Activated naive CD4-positive, alpha-beta T cell treated with anti-CD3 and anti-CD28 coated beads, Interleukin-2, amount 50 U/mL, for 16 hours (primary cell): ENCODE measurements at places on chromosomes 4 and X.
A peak's percentile ranks its signal among the peaks of the same experiment; 100 is the strongest.

GRCh38 chrX:48789366-48790220 is 3.2 kb downstream of the GATA1 start:
- no peak for DNase-seq

DNA sequence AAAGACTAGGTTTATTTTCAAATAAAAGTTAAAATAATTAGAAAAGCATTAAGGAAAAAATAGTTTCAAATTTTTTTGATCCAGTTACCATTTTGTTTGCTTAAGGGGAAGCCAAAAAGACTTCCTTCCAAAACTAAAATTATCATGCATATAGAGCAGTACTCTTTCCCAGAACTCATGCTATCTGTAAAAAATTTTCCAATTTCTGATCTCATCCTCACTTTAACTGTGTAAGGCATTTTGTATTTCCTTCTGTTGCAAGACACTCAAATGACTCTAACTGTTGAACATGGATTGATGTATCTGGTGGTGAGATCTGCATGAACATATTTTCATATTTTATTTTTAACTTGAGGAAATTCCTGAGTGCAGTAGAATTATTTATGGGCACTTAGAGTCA is 150.1 kb downstream of the ADAM29 start:
- DNase-seq: no peak

DNA sequence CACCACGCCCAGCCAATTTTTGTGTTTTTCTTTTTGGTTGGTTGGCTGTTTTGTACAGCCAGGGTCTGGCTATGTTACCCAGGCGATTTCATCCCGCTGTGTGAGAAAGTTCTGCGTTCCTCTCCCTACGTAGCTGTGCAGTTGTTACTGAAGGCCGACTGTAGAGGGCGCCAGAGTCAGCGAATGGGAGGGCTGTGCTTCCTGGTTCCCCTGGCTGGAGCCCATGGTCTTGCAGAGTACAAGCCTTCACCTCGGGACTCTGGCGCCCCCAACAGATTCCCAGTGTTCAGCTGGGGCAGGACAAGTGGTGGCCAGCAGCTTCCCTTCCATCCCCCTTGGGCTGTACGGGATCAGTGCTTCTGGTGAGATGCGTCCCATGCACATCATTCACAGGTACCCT is 5.6 kb upstream of the CT45A1 start:
- no peak for DNase-seq

DNA sequence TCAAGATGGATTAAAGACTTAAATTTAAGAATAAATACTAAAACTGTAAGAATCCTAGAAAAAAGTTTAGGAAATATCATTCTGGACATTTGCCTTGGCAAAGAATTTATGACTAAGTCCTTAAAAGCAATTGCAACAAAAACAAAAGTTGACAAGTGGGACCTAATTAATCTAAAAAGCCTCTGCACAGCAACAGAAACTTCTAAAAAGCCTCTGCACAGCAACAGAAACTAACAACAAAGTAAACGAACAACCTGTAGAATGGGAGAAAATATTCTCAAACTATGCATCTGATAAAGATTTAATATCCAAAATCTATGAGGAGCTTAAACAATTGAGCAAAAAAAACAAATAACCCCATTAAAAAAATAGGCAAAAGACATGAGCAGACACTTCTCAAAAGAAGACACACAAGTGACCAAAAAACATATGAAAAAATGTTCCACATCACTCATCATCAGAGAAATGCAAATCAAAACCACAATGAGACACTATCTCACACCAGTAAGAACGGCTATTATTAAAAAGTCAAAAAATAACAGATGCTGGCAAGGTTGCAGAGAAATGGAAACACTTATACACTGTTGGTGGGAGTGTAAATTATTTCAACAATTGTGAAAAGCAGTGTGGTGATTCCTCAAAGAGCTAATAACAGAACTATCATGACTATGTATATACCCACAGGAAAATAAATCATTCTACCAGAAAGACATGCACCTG is 5.5 kb upstream of the OPRPN start:
- DNase-seq: no peak

DNA sequence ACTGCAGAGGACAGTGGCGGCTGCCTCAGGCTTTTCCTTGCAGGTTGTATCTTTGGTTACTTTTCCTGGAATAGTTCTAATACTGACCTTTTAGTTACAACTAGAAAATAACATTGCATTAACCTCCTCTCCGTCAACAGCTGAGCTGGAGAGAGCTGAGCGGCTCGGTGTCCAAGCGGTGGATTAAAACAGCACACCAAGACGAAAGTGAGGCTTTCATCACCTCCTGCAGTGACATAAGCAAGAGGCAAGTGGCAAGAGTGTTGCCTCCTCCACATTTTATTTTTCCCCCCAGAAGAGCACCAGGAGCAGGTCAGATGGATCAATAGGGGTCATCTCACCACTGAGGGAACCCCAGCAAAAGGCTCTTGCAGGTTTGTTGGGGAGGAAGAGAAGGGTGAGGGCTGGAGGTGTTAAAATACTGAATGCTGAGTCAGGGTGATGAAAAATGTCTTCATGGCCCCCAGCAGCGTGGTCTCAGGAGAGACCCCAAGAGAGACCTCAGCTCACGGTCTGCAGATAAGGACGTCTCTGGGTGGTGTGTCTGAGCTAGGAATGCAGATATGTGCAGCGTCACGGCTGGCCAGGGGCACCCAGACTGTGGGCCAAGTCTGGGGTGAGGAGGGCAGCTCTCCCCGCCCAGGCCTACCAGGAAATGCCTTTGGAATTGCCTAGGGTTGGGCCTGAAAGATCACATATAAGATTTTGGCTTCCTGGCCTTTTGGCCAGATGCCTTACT is 50.3 kb downstream of the CASP3 start:
- no peak for DNase-seq

DNA sequence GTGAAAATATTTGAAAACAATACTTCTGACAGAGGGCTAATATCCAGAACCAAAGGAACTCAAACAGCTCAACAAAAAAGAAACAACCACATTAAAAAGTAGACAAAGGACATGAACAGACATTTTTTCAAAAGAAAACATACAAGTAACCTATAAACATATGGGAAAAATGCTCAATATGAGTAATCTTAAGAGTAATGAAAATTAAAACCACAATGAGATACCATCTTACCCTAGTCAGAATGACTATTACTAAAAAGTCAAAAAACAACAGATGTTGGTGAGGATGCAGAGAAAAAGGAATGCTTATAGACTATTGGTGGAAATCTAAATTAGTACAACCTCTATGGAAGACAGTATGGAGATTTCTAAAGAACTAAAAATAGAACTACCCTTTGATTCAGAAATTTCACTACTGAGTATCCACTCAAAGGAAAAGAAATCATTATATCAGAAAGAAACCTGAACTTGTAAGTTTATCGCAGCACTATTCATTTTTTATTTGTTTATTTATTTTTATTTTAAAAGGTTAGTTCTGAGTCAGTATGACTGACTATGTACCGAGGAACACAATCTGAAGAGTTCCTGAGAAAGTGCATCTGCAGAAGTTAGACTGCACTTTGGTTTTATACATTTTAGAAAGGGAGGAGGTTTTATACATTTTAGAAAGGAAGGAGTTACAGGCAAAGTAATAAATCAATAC is 231.3 kb downstream of the INPP4B start:
- DNase-seq: no peak

DNA sequence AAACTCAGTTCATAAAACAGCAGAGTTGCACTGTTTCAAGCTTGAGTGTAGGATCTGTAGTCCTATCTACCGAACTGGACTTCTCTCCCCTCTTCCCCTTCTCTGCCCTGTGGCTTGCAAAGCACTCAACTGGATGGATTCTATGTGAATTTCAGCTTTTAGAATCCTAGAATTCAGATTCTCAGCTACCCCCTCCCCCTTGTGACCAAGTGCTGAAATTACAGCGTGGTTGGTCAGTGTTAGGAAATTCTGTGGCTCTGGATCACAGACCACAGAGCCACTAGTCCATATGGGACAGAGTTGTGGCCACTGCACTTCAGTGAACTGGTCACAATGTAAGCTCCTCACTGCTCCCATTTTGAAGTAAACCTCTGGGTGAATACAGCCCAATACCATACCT is 64.6 kb upstream of the TRPC5 start:
- DNase-seq: no peak

DNA sequence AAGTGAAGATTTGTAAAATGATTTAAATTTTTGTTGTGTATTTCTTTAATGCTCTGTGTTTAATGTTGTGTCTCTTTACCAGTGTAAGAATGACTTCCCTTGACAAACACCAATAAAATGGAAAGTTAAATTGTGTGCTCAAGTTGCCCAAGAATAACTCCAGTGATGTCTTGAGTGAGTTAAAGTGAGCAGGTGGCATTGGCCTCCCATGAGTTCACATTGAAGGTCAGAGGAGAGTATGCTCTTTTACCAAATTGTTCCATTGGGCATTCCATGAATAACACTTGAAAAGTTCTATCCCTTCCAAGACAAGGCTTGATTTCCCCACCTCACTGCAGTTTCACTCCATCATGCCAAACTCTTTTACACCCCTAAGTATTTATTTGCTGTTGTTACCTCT is 4.5 kb downstream of the ANXA5 start:
- DNase-seq: no peak

DNA sequence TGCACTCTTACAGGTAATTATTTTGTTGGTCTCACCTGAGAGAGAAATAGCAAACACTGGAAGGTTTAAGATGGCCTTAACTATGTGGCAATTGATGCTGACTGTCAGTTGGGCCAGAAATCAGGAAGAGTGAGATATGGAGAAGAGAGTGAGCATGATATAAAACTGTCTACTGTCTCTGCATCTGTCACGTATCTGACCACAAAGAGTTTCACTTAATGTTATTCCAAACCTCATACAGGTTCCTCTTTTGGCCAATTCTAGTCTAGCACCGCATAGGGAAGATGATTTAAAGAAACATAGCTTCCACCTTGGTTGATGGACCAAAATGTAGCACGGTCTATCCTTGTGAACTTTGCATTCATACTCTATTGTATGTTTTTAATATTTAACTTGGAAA is 381.0 kb upstream of the BOD1L1 start:
- DNase-seq: no peak

- no peak for DNase-seq
Observed at GRCh38 chrX:154718616-154719015, 32.3 kb downstream of the GAB3 start.

- DNase-seq: no peak
Observed at GRCh38 chr4:154004016-154004415, 215.1 kb upstream of the SFRP2 start.

- no peak for DNase-seq
Observed at GRCh38 chr4:77669946-77670590, 64.4 kb downstream of the CXCL13 start.

- DNase-seq: peak; percentile 32
Observed at GRCh38 chrX:149830192-149830873, 48.6 kb downstream of the MAGEA9 start.

- no peak for DNase-seq
Observed at GRCh38 chr4:112736718-112737135, 99.8 kb downstream of the LARP7 start.

DNA sequence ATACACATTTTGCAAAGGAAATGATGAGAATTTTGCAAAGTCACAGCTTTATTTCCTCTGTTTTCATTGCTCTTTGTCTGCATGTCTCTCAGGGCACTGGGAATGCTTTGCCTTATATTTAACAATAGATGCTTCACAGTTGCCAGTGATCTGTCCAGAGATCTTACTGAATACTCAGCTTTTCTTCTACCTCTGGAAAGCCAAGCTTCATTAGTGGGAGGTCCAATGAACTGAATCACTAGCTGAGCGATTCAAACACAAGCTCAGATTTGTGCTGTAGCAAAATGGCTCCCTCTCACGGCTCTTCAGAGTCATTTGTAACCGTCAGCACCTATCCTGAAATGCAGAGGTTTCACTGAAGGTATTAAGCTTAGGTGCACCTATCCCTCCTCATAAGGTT is 138.9 kb downstream of the DCLK2 start:
- DNase-seq: no peak

GRCh38 chrX:120468479-120468824 is 644 bp downstream of the LAMP2 start:
- no peak for DNase-seq

DNA sequence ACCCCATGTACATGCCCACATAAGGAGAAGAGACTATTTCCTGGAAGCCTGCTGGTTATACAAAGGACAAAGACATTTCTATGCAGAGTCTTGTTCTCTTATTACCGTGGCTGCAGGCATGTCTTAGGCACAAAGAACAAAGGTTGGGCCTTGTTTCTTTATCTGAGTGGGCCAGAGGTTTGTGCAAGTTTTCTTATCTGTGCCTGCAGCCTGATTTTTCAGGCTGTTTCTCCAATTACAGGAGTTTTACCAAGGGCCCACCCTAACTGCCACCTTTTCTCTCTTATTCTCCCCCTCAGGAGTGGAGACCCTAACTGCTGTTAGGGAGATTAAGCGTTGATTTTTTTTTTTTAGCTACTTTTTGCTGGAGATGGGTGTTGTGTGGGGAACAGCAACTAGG is 3.5 kb downstream of the TENT5D start:
- DNase-seq: no peak

GRCh38 chr4:180160195-180160983 is 2082.8 kb upstream of the TENM3 start:
- DNase-seq: no peak

- no peak for DNase-seq
Observed at GRCh38 chr4:155687380-155687982, 20.8 kb downstream of the GUCY1A1 start.

GRCh38 chrX:105477351-105477750 is 256.9 kb upstream of the TEX13A start:
- no peak for DNase-seq

GRCh38 chr4:79330720-79331119 is 4.9 kb upstream of the NAA11 start:
- no peak for DNase-seq

DNA sequence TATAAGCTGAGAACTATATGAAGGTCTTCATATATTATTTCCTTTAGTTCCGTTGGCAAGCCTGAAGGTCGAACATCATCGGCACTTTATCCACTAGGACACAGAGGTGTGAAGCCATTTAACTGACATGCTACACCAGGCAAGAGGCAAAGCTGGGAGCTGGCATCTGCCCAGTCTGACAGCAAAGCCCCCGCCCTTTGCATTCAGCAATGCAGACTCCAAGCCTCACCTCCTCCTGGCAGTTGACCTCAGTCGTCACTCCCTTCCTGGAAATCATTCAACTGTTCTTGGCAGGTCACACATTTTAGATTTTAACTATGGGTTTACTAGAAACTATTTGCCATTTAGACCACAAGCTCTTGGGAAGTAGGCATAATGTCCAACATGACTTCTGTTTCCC is 135.8 kb upstream of the FRG1 start:
- DNase-seq: no peak

- no peak for DNase-seq
Observed at GRCh38 chr4:139825523-139826014, 159.9 kb downstream of the MGST2 start.

DNA sequence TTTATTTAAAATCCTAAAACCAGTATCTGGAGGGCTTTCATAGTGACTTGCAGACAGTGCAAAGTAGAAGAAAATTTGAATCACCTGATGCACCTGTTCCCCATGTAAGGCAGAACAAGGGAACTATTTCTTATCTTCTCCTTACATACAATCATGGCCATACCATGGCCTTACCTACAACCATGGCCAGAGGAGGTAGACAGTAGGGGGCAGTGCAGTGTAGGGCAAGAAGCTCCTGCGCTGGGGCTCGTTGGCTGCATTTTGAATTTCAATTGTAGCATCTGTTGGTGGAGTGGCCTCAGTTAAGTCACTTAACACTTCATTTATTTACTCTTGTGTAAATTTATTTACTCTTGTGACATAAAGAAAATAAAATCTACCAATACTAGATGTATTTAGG is 33.0 kb downstream of the GALNTL6 start:
- no peak for DNase-seq

- DNase-seq: no peak
Observed at GRCh38 chr4:20203508-20203907, 48.2 kb upstream of the SLIT2 start.
